ENCODE measurements at places on chromosomes 1 and 21.

- DNase-seq, result peak; percentile 23
These were observed 24.3 kb downstream of the PER3 start for GRCh38 chr1:7808253-7808844.

DNA sequence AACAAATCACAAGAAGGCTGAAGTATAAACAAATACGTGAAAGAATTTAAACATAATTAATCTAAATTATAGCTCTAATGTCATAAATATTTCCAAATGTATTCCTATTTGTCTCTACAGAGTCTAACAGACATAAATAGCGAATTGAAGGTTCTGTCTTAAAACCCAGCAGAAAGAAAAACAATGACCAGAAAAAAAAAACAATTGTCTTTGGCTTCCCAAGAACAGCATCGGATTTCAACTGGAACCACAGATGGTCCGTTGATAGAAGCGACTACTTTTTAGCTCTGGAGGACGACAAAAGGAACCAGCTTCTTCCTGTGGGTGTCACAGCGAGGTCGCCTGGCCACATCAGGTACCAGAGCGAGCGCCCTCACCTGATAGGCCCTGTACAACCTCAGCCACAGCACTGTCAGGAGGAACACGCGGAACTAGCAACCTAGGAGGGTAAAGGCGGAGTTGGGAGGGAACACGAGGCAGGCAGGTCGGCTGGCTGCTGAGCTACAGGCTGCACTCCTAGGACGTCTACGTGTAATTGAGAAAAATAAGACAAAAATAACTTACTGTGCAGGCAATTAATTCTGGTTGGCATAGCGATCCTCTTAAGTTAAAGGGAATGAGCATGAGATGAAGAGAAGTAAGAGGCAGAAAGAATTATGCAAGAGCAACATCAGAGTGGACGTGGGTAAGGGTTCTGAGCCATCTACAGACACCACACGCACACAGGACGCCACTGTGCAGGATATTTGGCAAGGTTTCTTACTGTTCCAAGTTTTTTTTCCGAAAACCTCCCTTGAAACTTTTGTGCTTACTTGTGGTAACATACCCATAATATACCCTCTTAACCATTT lies 16.7 kb upstream of the PRDM15 start:
- peak; percentile 44 for DNase-seq

DNA sequence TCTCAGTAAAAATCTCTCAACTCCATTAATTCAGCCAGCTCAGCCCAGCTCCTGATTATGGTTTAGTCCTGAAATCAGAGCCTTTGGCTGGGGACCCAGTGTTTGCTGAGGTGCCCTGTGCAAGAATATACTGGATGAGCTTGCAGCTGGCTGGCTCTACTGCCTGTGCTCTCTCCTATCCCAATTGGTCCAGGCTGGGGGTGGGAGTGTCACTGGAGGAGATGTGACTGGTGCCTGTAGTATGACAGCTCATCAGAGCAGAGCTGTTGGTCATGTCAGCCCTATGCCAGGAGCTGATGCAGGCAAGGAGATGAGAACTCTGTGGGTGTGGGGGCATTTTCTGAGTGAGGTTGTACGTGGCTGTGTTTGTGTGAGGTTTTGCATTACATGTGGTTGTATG lies 87.0 kb downstream of the TNR start:
- no peak for DNase-seq

GRCh38 chr21:34817821-34818661 lies 149.2 kb downstream of the CLIC6 start:
- no peak for DNase-seq

DNA sequence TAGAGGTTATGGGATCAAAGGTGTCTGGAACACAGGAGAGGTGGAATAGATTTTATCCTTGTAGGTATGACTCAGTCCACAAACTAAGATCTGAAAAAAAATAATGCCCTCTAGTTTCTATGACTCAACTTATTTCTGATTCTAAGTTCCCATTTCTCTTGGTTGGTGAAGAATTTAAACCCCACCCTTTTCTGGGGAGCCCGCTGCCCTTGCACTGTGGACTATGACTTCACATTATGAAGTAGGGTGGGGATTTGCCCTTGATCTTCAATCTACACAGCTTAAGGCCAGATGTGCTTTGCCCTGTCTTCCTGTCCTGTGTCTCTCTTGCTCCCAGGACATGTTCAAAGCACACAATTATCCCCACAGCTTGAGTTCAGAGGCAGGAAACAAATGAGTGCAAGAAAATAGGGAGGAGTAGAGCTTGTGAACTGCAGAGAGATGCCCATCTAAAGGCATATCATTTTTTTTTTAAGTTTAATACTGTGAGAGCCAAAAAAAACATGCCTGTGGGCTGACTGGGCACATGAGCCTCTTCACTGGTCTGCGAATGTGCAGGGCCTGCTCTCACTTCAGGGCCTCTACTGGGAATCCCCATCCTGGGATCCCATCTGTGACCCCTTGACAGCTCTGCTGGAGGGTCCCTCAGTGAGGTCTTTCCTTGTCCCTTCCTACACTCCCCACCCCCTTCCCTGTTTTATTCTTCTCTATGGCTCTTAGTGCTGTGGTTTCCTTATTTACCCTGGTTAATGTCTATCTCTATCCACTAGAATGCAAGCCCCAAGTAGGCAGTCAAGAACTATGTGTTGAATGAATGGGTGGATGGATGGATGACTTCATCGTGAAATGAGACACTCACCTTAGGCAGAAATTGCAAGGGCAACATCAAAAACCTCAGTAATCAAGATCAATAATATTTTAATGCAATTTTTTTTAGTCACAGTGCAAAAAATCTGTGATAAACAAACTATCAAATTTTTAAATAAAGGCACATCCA lies 61.5 kb downstream of the CD58 start:
- DNase-seq, result peak; percentile 96

DNA sequence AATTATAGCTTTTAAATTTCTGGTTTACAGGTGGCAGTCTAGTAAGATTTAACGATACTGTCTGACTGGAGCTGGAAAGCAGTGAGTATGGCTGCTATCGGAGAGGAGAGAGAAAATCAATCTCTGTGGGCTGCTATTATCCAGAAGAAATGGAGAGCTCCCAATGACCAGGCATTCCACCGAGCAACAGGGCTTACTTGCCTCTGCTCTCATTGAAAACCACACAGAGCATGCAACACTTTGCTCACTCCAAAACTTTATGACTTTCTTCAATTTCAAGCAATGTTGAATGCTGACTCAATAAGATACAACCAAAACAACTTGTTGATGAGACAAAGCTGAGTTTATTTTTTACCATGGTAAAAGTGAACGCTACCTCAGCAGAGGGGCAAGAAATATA lies 337.0 kb upstream of the NCAM2 start:
- DNase-seq, result no peak

- no peak for DNase-seq
These were observed 179.3 kb downstream of the CACNA1E start for GRCh38 chr1:181662606-181663005.

GRCh38 chr1:207925210-207925609 lies 14.3 kb upstream of the CD34 start:
- DNase-seq, result peak; percentile 47

DNA sequence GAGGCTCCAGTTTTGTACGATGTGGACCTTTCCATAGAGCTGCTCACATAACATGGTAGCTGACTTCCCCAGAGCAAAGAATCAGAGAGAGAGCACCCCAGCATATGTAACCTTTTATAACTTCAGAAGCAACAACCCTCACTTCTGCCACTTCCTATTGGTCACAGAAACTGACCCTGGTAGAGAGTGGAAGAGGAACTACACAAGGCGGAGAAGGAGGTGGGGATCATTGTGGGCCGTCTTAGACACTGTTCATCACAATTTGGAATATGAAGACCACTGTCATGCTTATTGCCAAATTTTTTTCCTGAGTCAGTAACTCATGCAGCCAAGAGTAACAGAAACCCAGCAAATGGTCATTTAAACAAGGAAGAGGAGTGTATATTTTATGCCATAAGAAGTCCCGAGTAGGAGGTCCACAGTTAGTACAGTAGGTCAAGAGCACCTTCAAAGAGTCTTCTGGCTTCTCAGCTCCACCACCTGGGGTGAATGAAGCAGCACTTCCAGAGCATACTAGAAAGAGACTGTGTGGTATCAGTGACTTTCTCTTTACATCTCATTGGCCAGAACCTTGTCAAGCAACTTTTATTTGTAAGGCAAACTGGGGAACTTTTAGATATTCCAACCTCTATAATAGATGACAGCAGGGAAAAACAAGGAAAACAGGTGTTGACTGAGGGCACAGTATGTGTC lies 71.8 kb downstream of the ODF2L start:
- DNase-seq, result no peak

- DNase-seq, result peak; percentile 11
These were observed 56.2 kb downstream of the NTNG1 start for GRCh38 chr1:107196973-107197562.

DNA sequence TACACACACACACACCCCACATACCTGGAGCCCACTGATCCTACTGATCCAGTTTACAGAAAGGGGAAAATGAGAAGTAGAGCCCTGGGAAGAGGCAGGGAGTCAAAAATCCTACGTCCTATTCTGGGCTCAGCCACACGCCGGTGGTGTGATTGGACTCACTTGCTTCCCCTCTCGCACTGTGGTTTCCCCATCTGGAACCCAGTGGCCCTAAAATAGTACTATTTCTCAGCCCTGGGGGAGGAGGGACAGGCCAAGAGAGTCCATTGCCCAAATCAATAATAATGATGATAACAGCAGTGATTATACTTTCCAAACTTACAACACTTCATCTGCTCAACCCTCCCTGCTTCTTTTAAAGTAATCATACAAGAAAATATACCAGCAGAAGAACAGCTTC lies 2.9 kb upstream of the PIGR start:
- no peak for DNase-seq

GRCh38 chr1:25198663-25199252 lies 33.5 kb downstream of the SYF2 start:
- peak; percentile 87 for DNase-seq

GRCh38 chr1:240909701-240910457 lies 297.9 kb upstream of the GREM2 start:
- no peak for DNase-seq

GRCh38 chr1:21625390-21626190 lies 43.6 kb downstream of the RAP1GAP start:
- DNase-seq, result no peak

DNA sequence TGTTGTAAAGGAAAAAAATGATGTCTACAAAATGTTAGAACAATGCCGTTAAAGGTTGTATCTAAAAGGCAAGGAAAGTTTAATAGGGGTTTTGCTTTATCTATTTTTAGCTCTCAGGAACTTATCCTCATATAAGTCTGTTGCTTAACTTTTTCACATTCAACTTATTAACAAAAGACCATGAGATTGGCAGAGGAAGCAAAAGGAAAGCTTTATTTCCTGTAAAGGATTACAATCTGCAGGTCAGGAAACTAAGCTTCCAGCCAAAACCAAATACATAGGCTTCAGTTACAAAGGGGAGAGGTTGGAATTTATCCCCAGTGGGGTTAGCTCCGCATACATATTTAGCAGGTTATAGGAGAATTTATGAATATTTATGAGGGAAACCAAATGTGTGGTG lies 58.7 kb upstream of the KIAA1614 start:
- no peak for DNase-seq

DNA sequence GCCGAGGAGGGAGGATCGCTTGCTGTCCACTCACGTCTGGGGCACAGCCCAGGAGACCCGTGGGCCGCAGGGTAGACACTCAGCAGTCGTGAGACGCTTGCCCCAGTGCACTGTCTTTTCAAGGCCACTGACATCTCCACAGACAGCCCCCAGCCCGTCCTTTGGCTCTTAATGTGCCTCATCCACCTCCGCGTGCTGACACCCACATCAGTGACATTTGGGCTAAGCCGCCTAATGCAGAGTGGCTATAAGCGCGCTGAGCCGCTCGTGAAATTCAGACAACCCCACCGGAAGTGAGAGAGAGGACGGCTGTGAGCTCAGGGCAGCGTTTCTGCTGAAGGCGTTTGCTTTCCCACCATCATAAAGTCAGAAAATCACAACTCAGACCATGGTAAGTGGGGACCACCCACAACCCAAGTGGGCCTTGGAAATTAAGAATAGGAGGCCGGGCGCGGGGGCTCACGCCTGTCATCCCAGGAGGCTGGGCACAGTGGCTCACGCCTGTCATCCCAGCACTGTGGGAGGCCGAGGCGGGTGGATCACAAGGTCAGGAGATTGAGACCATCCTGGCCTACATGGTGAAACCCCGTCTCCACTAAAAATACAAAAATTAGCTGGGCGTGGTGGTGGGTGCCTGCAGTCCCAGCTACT lies 8.4 kb downstream of the SLC35E2B start:
- DNase-seq, result no peak

DNA sequence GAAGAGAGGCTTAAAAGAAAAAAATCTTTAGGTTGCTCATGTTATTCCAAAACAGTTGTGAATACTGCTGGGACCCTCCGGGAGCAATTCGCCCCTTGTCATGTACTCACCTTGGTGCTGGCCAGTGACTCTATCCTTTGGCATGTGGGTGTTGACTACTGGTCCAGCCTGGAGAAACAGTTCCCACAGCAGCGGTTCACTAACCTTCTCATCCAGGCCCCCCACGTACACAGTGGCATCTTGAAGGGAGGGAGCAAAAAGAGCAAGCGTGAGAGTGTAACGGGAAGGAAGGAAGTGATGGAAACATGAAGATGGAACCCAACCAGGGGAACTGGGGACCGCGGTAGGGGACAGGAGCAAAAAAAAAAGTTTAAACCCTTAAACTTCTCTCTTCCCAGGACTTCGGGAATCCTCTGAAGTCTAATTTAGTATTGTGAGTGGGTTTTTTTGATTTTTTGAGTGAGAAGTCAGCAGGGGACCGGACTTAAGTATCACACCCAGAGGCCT lies 494 bp downstream of the SF3B4 start:
- DNase-seq, result peak; percentile 40

DNA sequence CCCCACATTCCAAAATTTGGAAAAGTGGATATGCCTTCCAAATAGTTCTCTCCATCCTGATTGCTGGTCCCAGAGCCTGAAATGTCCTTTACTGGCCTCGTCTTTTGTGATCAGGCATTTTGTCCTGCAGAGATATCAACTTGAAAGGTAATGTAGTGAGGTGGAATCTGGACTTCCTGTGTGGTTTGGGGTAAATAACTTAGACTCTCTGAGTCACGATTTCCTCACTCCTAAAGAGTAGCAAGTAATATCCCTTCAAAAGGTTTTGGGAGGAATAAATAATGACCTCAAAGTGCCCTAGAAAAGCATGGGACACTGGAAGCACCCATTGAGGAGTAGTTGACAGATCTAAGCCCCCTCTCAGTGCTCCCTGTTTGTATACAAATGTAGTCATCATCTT lies 426.6 kb downstream of the OMA1 start:
- no peak for DNase-seq

- no peak for DNase-seq
These were observed 1.4 kb downstream of the PRCC start for GRCh38 chr1:156768610-156769295.

GRCh38 chr1:87600055-87600850 lies 271.6 kb downstream of the LMO4 start:
- DNase-seq, result no peak

GRCh38 chr1:201460814-201461644 lies 8.0 kb downstream of the PHLDA3 start:
- DNase-seq, result peak; percentile 98

DNA sequence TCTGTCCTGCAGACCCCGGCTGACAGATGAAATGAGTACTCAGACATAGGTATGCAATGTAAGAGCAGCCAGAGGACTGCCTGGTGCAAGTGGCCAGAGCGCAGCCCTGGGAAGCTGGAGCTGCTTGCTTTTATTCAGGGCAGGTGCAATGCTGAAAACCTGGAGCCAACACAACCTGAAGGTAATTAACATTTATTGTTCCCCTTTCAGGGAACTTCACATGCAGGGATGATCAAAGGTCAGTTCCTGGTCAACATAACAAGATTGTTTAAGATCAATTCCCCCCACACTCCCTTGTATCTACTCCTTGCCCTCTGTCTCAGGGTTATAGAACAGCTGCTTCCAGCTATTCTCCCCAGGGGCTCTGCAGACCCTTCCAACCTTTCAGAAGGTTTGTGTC lies 48.7 kb upstream of the PRELP start:
- DNase-seq, result no peak

Data from fibroblast of skin of back (primary cell).